ENCODE measurements at places on chromosomes 4 and X. TPM values are rescaled to one million over a fixed set of nuclear protein-coding genes. Genes with fewer than 3 reads are reported as not detected.

CT45A5 gene
- not detected for total RNA-seq

RHOXF1 gene
- total RNA-seq: not detected

DNA sequence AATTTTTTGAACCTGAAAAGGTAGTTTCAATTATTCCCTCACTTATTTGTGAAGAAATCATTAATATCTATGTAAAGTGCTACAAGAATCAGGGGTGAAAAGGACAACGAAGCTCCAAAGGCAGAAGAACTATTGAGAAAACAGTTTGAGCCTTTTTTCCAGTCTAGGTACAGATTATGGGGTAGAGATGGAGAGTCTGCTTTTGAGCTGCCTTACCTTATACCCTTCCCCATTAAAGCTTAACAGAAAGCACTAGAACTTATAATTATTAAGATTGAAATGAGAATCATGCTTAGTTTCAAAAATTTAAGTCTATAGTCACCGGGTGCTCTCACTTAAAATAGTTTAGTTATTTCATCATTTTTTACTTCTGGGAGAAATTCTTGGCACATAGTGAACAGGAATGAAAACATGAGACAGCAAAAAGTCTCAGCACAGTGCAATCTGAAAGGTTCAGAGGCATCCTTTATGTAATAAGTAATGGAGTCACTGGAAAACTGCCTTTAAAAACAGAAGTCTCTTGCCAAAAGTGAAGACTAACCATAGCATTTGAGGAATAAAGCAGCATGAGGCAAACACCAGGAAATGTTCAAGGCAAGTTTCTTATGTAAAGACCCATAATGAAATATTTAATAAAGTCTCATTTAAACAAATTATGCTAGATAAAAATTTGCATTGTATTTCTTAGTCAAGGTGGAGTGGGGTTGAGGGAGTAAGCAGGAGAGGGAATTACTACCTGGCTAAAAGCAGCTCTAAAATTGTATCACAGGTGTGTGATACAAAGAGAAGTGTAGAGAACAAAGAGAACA is 5.1 kb upstream of the DCLK2 start:
- DNase-seq: peak; percentile 84

- no peak for DNase-seq
Measured at GRCh38 chrX:9369802-9370291, 95.0 kb upstream of the TBL1X start.

NAT8L gene
- total RNA-seq: 7.1 TPM

DNA sequence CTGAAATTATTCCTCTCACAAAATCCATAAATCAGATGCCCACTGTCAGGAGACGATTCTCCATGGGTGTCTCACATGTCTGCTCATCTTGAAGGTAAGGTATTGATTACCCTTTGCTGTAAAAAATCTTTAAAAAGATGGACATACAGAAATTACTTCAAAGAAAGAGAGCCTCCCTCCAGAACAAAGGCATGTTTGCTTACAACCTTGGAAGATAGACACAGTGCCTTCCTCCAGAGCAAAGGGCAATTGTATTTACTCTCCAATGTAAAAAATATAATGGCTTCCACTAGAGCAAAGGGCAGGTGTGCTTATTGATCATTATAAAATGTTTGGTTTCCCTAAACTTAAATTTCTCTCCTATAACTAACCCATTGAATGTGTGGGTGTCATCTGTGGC is 616.2 kb downstream of the ANKRD50 start:
- DNase-seq: no peak

GRCh38 chr4:112322866-112323265 is 25.7 kb downstream of the ALPK1 start:
- DNase-seq: no peak
